ENCODE measurements at places on chromosomes 11 and 22.
A peak's percentile ranks its signal among the peaks of the same experiment; 100 is the strongest.

- DNase-seq, result no peak
Measured at GRCh38 chr11:71268706-71269321, 16.4 kb upstream of the SHANK2 start.

GRCh38 chr22:38572065-38572464 lies 2.1 kb upstream of the DMC1 start:
- peak; percentile 47 for DNase-seq

DNA sequence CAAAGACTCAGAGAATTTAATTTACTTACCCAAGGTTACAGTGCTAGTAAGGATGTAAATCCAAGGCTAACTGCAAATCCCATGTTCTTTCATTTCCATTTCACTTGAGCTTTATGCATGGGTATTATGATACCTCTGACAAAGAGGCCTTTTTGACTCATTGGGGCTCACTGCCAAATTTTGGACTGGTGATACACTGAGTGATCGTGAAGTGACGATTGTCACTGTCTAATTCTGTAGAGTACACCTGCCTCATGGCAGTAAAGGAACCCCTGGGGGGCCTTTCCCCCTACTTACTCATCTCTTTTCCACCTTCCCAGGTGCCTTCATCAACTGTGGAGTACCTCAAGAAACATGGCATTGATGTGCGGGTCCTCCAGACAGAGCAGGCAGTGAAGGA lies 50.9 kb downstream of the AAMDC start:
- DNase-seq, result no peak

GRCh38 chr11:18145025-18145424 lies 12.7 kb downstream of the MRGPRX3 start:
- DNase-seq, result no peak

GRCh38 chr11:92308366-92308765 lies 83.7 kb downstream of the FAT3 start:
- DNase-seq, result no peak

DNA sequence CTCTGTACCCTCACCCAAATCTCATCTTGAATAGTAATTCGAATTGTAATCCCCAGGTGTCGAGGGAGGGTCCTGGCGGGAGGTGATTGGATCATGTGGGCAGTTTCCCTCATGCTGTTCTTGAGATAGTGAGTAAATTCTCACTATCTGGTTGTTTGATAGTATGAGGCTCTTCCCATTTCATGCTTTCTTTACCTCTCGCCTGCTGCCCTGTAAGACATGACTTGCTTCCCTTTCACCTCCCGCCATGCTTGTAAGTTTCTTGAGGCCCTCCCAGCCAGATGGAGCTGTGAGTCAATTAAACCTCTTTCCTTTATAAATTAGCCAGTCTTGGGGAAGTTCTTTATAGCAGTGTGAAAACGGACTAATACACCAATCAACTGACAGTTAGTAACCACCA lies 60.1 kb downstream of the FAM76B start:
- no peak for DNase-seq

DNA sequence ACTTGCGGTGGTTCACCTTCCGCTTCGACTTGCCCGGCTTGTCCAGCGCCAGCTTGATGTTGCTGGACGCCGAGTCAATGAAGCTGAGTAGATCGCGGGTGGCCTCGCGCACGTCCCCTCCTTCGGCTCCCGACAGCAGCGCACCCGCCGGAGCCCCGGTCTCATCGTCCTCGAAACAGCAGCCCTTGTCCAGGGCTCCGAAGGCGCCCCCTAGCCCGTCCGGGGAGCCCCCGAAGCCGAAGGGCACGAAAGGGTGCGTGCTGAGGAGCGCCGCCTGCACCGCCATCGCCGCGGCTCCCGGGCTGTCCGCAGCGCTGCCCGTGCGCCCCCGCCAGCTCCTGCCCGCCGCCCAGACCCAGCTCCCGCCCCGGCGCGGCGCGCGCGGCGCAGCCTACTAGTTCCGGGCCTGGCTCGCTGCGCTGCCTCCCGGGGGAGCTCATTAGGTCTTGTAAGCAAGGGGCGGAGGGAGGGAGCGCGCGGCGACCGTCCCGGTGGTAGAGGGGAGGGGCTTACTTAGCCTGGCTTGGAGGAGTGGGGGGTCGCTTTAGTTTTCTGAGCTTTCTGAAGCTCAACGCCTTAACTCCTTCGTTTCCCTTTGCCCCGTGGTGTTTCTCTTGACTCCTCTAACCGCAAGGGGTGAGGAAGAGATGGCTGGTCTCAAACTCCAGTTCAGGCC lies at the start of gene FAM181B:
Gene FAM181B (minus strand): TSS at position 421 of the 676 bp plus-strand sequence. CDS start 135 bp downstream, at position 286.
- DNase-seq, result no peak

DNA sequence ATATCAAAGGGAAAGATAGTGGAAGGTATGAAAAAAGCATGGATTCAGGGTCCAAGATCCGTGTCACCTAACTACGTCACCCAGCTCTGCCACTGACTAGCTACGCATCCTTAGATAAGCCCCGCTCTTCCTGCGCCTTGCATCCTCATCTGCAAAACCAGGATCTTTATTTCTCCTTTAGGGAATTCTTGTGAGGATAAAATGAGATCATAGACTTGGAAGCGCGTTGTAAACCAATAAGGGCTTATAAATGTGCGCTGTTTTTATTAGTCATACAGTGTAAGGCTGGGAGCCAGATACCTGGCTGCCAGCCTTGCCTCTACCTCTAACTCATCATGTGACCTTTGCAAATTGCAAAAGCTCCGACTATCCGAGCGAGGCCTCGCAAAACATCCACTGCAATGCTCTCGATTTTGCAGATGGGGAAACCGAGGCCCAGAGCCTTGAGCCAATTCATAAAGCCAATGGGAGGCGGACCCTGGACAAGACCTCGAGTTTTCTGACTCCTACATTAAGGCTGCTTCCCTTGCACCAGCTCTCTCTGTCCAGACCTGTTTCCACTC lies 753 bp downstream of the PRPF19 start:
- DNase-seq, result no peak

GRCh38 chr22:41324821-41325528 lies 23.6 kb downstream of the ZC3H7B start:
- no peak for DNase-seq

DNA sequence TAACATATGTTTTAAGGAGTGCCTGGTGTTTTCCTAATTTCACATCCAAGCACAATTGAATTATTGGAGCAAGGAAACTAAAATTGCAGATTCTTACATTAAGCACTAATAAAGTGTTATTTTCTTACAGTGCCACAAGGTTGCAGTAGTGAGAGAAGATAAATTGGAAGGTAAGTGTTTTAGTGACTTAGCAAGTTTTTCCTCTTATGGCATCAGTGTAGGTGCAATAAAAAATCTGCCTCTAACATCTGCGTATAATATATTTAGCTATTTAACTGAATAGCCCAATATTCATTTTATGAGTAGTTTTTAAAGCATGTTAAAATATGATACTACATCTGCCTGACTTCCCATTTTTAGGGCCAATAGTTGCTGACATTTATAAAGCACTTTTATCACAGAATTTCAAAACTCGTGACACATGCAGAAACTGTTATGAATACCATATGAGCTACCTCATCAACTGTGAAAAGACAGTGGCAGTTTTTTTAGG lies 19.0 kb downstream of the POLD3 start:
- DNase-seq, result peak; percentile 42

GRCh38 chr11:134266841-134267251 lies 9.3 kb upstream of the GLB1L3 start:
- DNase-seq, result no peak

GRCh38 chr11:108851781-108852180 lies 186.9 kb downstream of the DDX10 start:
- DNase-seq, result no peak

DNA sequence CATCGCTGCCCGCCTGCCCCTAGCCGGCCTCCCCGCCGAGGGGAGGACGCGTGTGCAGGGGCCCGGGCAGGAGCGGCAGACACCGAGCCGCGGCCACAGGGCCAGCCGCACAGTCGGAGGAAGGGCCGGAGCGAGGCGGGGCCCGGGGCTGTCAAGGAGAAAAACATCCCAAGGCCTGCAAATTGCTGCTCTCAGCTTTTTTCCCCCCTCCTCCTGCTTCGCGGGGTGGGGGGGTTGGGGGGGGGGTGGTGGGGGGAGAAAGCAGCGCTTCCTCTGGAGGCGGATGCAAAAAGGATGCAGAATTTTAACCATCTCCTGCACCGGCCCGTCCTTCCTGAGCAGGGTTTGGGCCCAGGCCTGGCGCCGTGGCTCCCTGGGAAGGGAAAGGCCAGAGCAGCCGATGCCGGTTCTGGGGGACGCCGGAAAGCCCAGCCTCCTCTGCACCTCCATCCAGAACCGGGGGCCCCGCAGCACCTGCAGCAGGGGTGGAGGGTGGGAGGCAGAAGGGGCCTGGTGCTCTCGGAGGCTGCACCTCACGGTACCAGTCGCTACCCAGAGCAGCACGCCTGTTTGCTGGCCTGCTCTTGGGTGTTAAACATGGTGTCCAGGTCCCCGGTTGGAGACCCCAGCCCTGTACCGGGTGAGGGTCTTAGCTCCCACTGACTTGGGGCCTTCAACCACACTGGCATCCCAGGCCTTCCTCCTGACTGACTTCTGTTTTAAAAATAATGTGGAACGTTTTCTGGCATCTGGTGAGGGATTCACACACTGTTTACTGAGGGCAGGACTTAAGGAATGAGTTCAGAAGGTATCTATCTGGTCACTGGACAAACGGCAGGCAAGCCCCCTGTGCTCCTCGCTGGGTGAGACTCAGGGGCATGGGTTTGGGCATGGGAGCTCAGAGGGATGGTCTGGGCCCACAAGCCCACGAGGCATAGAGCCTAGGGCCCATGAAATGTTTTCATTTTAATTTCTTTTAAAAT lies 77.4 kb upstream of the WNT7B start:
- DNase-seq, result no peak
